ENCODE measurements at places on chromosomes 16 and 17. TPM values are rescaled to one million over a fixed set of nuclear protein-coding genes. Genes with fewer than 3 reads are reported as not detected.
A peak's percentile ranks its signal among the peaks of the same experiment; 100 is the strongest.

DNA sequence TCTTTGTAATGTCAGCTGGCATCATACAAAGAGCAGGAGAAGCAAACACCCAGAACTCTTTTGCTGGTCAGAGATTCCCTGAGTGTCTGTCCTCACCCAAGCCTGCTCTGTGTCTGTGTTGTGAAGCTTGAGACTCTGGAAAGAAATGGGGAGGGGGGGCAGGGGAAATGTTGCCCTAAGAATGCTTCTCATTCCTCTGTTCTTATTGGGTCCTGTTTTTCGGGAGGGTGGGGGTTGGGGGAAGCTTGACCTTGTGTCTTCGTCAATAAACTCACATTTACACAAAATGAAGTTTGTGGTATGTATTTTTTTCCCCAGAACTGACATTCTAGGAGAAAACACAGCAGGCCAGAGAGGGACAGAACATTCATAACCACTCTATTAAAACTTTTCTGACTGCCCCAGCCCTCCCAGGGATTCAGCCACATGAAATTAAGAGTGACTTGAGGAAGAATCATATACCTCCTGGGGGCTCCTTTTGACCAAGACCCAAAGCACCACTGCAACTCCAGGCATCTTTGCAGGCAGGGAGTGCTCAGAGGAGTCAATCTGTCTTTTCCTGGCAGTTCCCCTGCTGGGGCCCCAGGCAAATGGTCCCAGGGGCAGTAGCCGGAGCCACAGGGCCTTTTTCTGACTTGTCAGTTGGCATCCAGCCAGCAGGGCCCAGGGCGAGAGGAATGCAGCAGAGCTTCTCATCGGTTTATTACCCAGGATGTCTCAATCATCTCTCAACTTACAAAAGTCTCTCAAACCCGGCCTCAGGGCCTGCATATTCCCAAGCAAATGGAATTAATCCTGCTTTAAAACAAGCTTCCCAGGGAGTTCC is 5.1 kb upstream of the RASL10B start:
- no peak overlapping the region for H3K4me3 ChIP-seq
- H3K4me1 ChIP-seq = peaks cover 22% of the 10 kb centered on the region
- H3K27ac ChIP-seq = peak overlapping the region; percentile 54
- H3K27me3 ChIP-seq = no peaks in the 10 kb centered on the region

- no peaks in the 10 kb centered on the region for H3K27me3 ChIP-seq
- peaks cover 3% of the 10 kb centered on the region for H3K4me1 ChIP-seq
- no peak overlapping the region for H3K27ac ChIP-seq
Observed at GRCh38 chr16:80103463-80103862, 437.3 kb upstream of the DYNLRB2 start.

- peaks cover 67% of the 10 kb centered on the region for H3K4me1 ChIP-seq
- no peak for DNase-seq
- H3K27me3 ChIP-seq = no peaks in the 10 kb centered on the region
- H3K4me3 ChIP-seq = no peak overlapping the region
- H3K36me3 ChIP-seq = peaks cover 15% of the 10 kb centered on the region
Observed at GRCh38 chr17:38882870-38883269, 13.0 kb downstream of the LASP1 start.

The MPP2 gene
- 4.1 TPM for polyA plus RNA-seq

DNA sequence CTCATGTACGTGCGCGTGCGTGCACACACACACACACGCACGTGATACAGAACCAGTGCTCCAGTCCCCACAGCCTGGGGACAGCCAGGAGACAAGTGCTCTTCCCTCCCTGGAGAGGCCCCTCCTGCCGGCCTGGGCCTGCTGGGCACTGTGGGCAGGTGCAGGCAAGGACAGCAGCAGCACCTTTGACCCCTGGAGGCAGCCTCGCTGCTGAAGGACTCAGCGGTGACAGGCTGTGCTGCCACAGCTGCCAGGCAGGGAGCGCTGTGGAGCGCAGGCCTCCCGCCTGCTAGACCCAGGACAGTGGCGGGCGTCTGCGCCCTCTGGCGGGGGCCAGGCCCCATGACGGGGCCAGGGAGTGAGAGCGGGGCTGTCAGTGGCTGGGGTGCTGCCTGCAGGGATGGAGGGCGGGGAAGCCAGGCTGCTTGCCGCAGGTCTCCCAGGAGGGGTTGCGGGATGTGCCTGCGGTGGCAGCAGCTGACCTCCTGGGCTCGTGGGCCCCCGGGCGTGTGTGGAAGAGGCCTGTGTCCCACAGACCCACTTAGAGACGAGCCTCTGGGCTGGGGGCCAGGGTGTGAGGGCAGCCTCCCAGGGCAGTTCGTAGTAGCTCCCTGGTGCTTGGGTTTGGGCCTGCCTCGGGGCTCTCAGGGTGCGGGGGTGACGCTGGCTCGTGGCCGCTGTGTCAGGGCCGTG is 63.5 kb upstream of the PVALEF start:
- no peaks in the 10 kb centered on the region for H3K27me3 ChIP-seq
- no peaks in the 10 kb centered on the region for H3K36me3 ChIP-seq
- no peak overlapping the region for H3K4me3 ChIP-seq
- no peak overlapping the region for H3K27ac ChIP-seq
- peak; percentile 85 for DNase-seq

The ATMIN gene
- polyA plus RNA-seq = 13.2 TPM

GRCh38 chr16:11843206-11843605 is 8.1 kb downstream of the RSL1D1 start:
- no peak overlapping the region for H3K27ac ChIP-seq
- H3K36me3 ChIP-seq = peaks cover 84% of the 10 kb centered on the region
- no peak for DNase-seq
- no peaks in the 10 kb centered on the region for H3K4me1 ChIP-seq
- no peak overlapping the region for H3K4me3 ChIP-seq

GRCh38 chr17:61442878-61443474 is 9.2 kb upstream of the TBX4 start:
- H3K4me1 ChIP-seq = no peaks in the 10 kb centered on the region
- H3K4me3 ChIP-seq = no peak overlapping the region
- DNase-seq = no peak
- no peak overlapping the region for H3K27ac ChIP-seq

The PYDC1 gene
- not detected for polyA plus RNA-seq

The ZSCAN10 gene
- not detected for polyA plus RNA-seq

DNA sequence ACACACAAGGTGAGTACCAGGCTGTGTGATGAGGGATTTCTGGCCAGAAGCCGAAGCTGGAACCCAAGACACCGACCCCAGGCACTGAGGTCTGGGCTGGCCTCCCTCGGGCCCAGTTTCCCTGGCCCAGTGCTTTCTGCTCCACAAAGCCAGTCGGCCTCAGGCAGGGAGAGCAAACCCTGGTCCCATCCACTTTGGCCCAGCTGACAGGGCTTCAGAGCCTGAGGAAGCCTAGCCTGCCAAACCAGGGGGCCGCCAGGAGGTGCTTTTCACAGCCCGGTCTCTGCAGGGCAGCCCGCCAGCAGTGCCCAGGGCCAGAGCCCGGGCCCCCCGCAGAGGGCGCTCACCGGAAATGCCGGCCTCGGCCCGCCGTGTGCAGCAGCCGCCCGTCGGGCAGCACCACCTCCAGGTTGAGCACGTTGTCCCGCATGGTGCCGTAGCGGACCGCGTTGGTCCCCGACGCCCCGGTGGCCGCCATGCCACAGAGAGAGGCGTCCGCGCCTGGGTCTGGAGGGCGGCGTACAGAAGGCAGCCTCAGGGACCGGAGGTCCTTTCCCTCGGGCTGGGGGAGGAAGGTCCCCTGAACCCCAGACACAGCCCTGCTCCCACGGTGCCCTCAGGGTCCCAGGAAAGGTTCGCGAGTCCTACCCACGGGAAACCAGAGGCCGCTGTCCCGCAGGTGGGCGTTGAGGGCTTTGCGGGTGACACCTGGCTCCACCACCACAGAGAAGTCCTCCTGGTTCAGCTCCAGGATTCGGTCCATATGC is 2.2 kb downstream of the LDHD start:
- H3K4me1 ChIP-seq = peaks cover 18% of the 10 kb centered on the region
- H3K36me3 ChIP-seq = no peaks in the 10 kb centered on the region
- DNase-seq = no peak
- H3K27me3 ChIP-seq = no peaks in the 10 kb centered on the region
- H3K27ac ChIP-seq = no peak overlapping the region
- H3K4me3 ChIP-seq = no peak overlapping the region

The ARL5C gene
- polyA plus RNA-seq = not detected
